Esophagus squamous epithelium (tissue), 5 donors: ENCODE measurements at places on chromosomes 16 and 17. TPM values are rescaled to one million over a fixed set of nuclear protein-coding genes. Genes with fewer than 3 reads are reported as not detected.

TBC1D3K gene
- total RNA-seq = not detected

DNA sequence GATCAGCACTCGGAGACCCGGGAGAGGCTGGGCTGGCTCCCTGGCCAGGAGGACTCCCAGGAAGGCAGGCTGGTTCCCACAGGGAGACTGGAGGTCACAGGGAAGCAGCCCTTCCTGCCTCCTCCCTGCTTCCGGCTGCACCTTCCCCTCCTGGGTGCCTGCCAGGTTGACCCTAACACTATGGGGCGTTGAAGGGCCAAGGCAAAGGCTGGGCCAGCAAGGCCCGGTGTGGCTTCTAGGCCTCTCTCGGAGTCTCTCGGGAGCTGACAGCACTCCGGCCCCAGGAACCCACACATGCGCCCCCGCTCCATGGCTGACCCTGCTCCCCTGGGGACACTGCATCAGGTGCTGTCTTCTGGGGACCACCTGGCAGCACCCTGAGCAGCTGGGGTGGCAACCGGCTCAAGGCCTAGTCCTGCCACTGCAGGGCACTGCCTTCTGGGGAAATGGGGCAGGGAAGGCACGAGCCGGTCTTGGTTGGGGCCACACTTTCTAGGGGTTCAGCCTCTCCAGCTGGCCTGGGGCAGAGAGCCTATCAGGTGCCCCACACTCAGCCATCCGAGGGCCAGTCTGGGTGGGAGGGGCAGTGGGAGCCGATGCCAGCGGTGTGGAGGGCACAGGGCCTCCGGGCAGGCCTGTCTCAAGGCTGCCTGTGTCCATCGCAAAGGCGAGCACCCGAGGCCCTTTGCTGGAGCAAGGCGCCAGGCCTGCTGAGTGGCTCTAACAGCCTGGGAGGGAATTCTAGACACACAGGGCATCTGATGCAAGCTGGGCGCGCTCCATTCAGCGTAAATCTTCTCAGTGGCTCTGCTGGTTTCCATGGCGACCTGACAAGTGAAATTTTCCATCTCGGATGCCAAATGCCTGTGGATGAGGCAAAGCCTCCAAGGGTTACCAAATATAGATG, 5.6 kb upstream of the MTSS2 start:
- no peak for DNase-seq
- H3K27me3 ChIP-seq = no peaks in the 10 kb centered on the region
- peaks cover 100% of the 10 kb centered on the region for H3K4me1 ChIP-seq
- H3K36me3 ChIP-seq = no peaks in the 10 kb centered on the region

GP1BA gene
- total RNA-seq = not detected

FNDC8 gene
- not detected for total RNA-seq

GRCh38 chr17:62791235-62791734, 16.8 kb downstream of the MARCHF10 start:
- no peak for DNase-seq
- no peak overlapping the region for H3K4me3 ChIP-seq
- H3K36me3 ChIP-seq = no peaks in the 10 kb centered on the region
- H3K4me1 ChIP-seq = no peaks in the 10 kb centered on the region

DNA sequence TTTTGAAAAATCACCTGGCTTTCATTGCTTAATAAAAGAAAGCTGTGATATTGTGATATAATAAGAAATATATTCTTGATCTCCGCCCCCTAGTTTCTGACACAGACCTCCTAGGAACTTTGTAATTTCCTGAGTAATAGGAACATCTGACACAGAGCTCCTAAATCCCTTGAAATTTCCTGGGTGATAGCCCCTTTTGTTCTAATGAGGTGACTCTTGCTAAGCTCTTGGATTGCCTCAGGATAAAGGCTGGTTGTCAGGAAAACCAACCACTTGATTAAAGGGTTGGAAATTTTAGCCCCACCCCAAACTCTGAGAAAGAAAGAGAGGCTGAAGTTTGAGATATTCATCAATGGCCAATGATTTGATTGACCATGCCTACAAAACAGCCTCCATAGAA, 326.4 kb upstream of the KIF2B start:
- H3K4me3 ChIP-seq = no peak overlapping the region
- DNase-seq = no peak
- H3K27ac ChIP-seq = no peak overlapping the region
- H3K36me3 ChIP-seq = no peaks in the 10 kb centered on the region

FAM171A2 gene
- 2.7 TPM for total RNA-seq

DNA sequence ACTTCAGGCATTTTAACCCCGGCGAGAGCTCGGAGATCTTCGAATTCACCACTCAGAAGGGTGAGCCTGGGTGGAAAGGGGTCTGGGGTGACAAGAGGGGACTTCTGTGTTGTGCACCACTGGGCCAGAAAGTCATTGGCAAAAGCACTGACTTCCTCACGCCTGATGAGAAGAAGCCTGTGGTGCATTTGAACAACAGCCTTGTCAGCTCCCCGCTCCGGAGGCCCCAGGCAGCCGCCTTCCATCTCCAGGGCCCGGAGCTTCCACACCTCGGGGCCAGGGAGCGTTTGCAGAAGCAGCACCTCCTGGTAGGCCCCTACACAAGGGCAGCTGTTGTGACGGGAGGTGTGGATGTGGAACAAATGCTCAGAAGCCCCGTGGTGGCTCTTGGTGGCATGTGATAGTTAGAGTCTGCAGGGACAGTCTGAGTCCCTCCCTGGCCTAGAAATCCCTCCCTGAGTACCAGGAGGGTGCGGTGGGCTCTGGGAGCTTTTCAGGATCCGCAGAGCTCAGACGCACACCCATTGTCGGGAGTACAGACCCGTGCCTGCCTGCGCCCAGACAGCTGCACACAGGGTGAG, 9.7 kb downstream of the CACNG1 start:
- no peaks in the 10 kb centered on the region for H3K36me3 ChIP-seq
- no peaks in the 10 kb centered on the region for H3K4me1 ChIP-seq
- no peak overlapping the region for H3K4me3 ChIP-seq

TIMP2 gene
- total RNA-seq = 6.1 TPM

TPSG1 gene
- total RNA-seq = not detected

DNA sequence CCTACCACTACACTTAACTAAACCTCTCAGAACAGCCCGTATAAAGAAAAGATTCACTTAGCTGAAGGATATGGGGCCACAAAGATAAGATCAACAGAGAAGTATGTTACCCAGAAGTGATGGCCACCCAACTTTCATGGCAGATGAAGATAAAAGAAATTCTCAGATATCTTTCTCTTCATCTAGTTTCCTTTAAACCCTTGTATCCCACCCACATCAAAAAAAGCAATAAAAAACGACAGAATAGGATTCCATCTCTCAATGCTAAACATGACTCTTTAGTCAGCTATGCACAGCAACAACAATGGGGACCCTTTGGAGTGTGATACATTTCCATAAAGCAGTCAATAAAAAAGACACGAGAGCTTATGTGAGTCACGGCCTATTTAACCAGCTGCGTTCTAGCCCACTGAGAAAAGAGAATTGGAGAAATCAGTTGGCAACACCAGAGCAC, 86.6 kb downstream of the SNX11 start:
- no peak for DNase-seq
- no peaks in the 10 kb centered on the region for H3K4me1 ChIP-seq
- H3K27ac ChIP-seq = no peak overlapping the region
- no peaks in the 10 kb centered on the region for H3K27me3 ChIP-seq

GP2 gene
- total RNA-seq = not detected

GRCh38 chr16:6932871-6933385, 399.7 kb upstream of the RBFOX1 start:
- H3K27ac ChIP-seq = no peak overlapping the region
- no peaks in the 10 kb centered on the region for H3K27me3 ChIP-seq

DNA sequence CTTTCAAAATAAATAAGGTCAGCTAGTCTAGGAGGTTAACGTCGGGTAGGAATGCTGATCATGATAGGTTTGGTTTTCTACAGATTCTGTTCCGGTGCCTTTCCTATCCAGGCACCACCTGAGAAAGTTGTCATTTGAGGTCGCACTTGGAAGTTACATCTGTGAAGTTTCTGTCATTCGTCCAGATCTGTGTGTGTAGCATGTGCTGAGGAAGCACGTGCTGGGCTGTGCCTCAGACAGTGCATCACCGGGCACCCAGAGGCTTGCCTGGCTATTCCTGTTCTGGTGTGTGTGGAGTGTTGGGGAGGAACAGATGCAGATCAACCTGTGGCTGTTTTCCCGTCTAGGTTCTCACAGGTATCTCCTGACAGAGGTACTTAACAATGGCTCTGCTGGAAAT, 42.6 kb downstream of the DNAJA2 start:
- no peak overlapping the region for H3K4me3 ChIP-seq
- H3K4me1 ChIP-seq = peaks cover 9% of the 10 kb centered on the region
- peaks cover 58% of the 10 kb centered on the region for H3K36me3 ChIP-seq
- H3K27me3 ChIP-seq = no peaks in the 10 kb centered on the region
- no peak overlapping the region for H3K27ac ChIP-seq
- DNase-seq = no peak

- DNase-seq = no peak
- H3K27me3 ChIP-seq = no peaks in the 10 kb centered on the region
- H3K4me3 ChIP-seq = no peak overlapping the region
- H3K4me1 ChIP-seq = no peaks in the 10 kb centered on the region
- peaks cover 82% of the 10 kb centered on the region for H3K36me3 ChIP-seq
Measured at GRCh38 chr17:74803971-74804370, 27.8 kb upstream of the NAT9 start.

DNA sequence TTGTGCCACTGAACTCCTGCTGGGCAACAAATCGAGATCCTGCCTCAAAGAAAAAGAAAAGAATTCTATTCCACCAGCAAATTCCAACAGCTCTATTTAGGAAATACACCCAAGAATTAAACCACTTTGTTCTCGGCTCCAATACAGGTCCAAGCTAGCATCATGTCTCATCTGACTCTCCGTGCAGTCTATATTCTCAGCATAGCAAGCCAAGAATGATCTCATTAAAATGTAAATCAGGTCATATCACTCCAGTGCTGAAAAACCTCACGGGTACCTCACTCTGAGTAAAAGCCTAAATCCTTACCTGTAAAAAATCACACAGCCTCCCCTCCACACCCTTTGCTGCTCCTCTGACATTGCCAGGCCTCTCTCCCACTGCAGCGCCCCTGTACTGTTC, 23.9 kb downstream of the UBE2G1 start:
- no peak overlapping the region for H3K4me3 ChIP-seq
- no peaks in the 10 kb centered on the region for H3K27me3 ChIP-seq
- H3K36me3 ChIP-seq = no peaks in the 10 kb centered on the region
- no peak for DNase-seq
- no peak overlapping the region for H3K27ac ChIP-seq
